ENCODE measurements at places on chromosomes 7 and 10.

DNA sequence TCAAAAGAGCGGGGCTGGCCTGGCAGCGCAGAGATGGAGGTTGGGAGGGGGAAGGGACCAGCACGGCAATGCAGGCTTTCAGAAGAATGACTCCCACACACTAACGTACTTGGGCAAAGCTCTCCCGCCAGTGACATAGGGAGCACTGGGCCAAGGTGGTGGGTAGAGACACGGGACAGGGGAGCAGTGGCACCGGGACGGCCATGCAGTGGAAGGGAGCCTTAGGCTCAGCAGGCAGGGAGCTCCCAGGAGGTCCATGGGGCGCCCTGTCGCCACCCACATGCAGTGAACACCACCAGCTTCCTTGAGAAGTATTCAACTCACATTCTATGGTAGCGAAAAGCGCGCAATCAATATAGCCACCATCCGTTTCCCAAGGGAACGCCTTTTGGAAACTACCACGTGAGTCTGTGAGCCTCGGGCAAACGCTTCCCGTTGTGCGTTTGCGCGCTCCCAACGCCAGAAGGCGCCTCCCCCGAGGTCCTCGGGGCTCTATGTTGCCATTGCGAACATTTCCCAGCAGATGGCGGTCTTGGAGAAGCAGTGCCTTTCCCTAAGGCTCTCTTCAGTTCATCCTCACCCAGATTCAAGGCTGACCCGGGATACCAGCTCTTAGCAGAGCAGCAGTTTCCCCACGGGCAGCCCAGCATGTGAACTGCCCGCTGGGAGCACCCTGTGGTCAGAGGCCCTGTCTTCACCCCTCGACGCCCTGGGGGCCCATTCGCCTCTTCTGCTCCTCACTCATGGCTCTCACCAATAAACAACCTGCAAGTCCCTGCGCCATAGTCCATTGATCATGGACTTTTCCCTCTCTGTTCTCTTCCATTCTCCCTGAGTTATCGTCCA, 16.4 kb upstream of the OPALIN start:
- peak; percentile 82 for DNase-seq

DNA sequence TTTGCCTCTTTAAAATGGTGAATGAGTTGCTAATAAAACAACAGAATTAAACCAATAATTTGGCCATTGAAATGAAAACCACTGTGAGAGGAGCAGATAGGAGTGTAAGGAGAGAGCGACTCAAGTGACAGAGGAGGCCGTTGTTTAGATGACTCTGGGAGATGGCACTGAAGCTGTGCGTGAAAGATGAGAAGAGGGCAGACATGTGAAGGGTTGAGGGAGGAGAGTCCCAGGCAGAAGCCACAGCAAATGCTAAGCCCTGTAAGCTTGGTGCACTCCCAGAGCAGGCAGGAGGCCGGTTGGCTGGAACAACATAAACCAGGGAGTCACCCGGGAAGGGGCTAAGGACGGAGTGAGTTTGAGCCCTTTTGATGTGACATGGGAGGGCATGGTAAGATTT, 814 bp upstream of the OPALIN start:
- DNase-seq = no peak

GRCh38 chr10:131206111-131206995, 105.2 kb downstream of the TCERG1L start:
- no peak for DNase-seq

GRCh38 chr7:22549667-22550513, 49.9 kb upstream of the STEAP1B start:
- no peak for DNase-seq

DNA sequence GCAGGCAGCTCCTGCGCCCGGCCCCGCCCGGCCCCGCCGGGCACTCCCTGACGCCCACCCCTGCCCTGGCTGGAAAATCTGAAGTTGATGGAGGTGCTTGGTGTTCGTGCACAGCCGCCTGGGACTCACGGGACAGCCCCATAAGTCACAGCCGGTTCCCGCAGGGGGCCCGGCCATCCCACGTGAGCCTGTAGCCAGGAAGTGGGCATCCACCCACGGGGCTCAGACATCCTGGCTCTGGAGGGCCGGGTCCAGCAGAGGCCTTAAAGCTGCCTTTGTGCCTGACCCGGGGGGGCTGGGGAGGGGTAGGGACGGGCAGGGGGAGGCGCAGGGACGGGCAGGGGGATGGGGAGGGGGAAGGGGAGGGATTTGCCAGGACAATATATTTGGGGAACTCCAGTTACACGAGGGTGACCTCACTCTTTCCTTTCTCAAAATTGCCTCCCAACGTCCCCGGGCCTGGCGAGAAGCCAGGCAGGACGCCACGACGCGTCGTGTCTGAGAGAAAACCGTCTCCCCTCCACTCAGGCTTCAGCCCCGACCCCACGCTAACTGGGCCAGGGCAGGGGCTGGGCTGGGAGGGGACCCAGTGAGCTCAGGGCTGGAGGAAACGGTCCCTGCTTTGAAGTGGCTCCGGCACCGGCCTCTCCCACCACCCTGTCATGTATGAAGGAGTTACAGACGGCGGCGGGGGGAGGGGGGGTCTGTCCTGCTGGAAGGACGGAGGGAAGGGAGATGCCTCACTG, 82.1 kb upstream of the PDGFA start:
- peak; percentile 81 for DNase-seq

GRCh38 chr7:6178298-6179029, 94.0 kb downstream of the CYTH3 start:
- no peak for DNase-seq

DNA sequence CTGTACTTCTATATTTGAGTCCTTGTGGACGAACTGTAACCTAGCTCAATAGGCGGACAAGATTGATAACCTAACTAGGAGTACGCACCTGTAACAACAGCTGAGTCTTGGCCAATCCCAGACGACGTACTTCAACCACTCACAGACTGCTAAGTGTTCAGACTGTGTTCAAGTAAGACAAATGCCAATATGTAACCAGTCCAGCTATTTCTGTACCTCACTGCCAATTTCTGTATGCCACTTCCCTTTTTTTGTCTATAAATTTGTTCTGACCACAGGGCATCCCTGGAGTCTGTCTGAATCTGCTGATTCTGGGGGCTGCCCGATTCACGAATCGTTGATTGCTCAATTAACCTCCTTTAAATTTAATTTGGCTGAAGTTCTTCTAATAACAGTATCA, 32.2 kb downstream of the HACD1 start:
- DNase-seq = peak; percentile 88

DNA sequence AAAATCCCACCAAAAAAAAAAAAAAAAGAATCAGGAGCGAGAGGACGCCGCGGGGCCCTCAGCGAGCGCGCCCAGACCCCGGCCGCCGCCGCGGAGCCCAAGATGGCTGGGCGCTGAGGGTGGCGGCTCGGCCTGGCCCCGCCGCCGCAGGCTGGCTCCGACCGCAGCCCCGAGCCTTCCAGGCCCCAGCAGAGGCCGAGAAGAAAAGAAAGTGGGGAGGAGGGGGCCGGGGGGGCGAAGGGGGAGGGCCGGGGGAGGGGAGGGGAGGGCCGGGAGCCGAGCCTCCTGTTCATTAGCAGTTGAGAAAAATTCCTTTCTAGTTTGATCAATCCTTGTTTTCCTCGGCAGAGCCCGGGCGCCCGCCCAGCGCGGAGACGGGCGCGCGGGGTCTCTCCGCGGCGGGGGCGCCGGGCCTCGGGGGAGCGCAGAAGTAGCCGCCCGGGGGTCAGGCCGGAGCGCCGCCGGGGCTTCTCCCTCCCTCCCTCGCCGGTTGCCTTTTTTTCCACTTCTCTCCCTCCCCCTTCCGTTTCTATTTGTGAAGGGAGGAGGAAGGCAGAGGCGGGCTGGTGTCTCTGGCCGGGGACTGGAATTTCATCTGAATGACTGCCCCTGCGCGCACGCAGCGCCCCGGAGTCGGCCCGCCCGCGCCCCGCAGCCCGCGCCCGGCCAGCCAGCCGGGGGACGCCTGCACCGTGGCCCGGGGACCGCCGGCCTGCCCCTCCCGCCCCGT, 778 bp upstream of the TRIM8 start:
- DNase-seq = peak; percentile 58

- peak; percentile 49 for DNase-seq
Measured at GRCh38 chr7:43753271-43753810, 5.1 kb upstream of the BLVRA start.

DNA sequence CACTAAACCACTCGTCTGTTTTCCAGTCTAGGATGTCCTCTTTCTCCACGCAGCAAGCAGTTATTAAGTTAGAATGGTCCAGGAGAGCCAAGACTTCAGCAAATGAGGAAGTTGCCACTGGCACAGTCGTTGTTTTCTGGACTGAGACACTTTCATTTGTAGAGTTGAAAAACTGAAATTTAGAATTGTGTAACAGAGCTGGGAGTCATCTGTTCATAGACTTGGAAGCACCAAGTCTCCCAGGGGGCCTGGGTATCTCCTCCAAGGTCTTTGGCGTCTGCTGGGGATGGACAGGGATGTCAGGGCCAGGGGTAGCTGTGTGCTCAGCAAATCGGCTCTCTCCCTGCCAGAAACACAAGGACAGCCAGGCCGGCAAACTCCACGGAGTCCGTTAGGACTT, 208.4 kb downstream of the FANK1 start:
- peak; percentile 91 for DNase-seq

GRCh38 chr10:70192326-70192968, 22.1 kb upstream of the SAR1A start:
- DNase-seq = no peak

- no peak for DNase-seq
Measured at GRCh38 chr7:50502001-50502684, 52.0 kb upstream of the FIGNL1 start.

DNA sequence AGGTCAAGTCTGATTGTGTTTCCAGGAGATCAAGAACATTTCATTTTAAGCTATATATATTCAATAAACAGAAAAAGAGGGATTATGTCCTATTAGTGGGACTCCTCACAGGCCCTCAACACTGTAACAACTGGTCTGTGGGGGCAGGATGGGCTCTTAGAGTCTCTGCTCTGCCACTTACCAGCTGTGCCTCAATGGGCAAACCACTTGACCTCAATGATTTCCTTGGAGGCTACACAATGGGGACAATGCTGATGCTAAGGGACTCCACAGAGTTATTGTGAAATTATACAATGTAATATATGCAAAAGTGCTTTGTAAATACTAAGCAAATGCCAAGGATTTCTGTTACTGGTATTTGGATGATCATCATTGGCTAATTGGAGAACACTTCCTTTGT, 33.2 kb upstream of the MXI1 start:
- no peak for DNase-seq

- DNase-seq = no peak
Measured at GRCh38 chr10:16609211-16609610, 87.5 kb upstream of the C1QL3 start.

DNA sequence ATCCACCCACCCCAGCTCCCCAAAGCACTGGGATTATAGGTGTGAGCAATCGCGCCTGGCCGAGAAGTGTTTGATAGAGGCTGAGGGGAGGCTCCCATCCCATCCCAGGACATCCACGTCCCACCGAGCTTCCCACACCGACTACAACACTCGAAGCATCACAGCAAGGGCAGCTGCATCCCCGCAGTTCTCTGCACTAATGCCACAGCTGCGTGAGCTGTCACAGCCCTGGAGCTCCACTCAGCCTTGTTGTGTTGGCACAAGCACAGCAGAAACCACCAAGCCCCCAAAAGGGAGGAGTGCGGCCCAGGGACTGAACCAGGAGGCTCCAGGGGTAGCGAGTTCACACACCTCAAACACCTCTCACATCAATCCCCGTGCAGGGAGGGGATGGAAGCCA, 121.6 kb downstream of the DIP2C start:
- no peak for DNase-seq

GRCh38 chr7:48182718-48183369, 11.6 kb downstream of the ABCA13 start:
- DNase-seq = peak; percentile 36

- no peak for DNase-seq
Measured at GRCh38 chr10:111440501-111440900, 363.7 kb downstream of the ADRA2A start.

- DNase-seq = no peak
Measured at GRCh38 chr7:17342756-17343155, 44.3 kb downstream of the AHR start.

DNA sequence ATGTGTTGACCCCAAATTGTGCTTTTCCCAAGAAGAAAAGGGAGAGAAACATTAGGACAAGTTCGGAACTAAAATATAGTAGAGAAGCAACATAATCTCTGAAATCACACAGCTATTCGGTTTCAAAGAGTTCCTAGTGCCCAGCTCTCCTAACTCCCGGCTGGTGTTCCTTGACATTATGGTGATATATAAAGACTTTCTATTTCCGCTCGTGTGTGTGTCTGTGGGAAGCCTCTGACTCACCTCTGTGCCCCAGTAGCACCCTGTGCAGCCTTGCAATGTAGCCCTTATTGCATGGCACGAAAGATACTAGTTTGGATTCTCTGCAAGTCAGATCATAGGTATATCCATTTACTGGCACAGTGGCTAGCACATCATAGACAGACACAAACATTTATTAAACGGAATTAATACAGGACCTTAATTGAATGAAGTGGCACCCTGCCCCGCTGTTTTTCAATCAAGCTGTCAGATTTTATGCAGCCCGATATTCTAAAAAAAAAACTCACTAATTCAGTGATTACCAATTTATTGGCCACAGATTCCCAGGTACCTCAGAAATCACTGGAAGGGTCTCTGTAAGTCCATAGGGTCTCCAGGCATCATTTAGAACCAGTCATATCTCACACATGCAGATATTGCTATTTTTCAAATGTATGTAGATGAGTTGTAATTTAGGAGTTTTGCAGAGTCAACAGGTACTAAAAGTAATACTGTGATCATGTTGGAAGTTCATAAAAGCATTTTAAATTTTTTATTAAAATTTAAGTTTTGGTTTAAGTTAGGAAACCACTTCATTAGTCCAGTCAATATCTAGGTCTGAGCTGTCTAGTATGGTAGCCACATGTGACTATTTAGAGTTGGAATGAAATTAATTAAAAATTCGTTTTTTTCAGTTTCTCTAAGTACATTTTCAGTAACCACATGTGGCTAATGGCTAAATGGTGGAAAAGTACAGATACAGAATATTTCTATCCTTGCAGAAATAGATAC, 43.3 kb downstream of the SFTPD start:
- DNase-seq = peak; percentile 24

- DNase-seq = no peak
Measured at GRCh38 chr10:77016855-77017254, 620.8 kb downstream of the KCNMA1 start.

DNA sequence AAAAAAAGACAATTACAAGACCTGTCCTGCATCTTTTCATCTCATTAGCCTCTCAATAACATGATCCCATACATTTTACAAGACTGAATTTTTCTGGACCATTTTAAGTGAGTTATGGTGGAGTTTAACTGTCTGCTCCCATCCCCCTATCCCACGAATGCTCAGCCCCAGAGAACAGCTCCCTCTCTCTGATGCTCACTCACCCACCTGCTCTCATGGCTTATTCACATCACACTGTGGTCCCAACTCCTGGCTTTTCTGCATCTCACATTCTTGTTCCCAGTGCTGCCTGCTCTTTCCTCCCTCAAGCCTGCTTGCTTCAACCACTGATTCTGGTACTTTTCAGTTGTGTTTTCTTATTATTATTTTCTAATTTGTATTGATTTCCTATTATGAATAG, 20.4 kb upstream of the CCSER2 start:
- DNase-seq = no peak

DNA sequence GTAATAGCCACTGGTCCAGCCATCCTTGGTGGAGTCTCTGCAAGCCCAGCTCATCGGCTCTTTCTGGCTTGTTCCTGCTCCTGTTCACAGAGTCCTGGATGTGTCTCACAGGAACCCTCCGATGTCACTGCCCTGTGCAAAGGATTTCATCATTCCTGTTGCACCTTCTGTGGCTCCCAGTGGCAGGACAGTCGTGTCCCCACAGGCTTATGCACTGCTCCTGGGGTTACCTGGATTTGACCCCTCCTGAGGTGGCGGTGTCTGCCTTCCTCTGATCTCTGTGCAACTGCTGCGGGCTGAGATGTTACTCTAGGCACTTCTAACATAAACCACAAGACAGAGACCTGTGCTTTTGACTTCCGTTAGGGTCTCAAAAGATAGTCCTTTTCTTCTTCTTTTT, 30.6 kb downstream of the APBB1IP start:
- DNase-seq = no peak

All from MV-4-11 (cell line).